ENCODE measurements at places on chromosomes 3 and 15.

DNA sequence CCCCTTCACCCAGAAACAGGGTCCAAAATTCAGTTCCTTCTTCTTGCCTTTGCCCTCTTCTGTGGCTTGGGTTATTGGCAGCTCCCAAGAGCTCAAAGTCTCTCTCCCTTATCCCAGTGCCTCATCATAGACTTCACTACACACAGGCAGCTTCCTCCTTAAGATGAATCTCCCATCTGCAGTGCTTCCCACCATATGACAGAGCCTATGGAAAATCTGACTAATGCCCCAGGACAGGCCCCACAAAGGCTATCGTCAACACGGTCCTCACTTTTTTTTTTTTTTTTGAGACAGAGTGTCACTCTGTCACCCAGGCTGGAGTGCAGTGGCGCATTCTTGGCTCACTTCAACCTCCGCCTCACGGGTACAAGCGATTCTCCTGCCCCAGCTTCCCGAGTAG, 194.1 kb downstream of the MEX3B start:
- no peak for DNase-seq

- DNase-seq, result no peak
Observed at GRCh38 chr3:160076519-160076918, 87.9 kb downstream of the IL12A start.

DNA sequence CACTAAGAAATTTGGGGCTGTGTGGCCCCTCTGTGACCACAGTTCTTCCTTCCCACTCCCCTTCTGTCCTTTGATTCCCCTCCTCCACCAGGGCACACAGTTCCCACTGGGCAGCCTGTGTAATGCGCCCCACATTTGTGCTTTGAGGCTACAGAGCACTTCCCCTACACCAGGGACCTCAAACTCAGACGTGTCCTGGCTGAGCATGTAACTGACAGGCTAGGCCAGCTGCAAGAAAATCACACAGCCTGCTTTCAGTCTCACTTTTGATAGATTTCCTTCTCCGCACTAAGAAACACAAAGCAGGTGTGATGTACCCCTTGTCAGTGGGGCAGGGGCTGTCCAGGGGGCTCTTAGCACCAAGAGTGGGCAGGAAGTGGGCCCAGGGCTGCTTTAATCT, 29.6 kb downstream of the PRKCD start:
- DNase-seq, result no peak

DNA sequence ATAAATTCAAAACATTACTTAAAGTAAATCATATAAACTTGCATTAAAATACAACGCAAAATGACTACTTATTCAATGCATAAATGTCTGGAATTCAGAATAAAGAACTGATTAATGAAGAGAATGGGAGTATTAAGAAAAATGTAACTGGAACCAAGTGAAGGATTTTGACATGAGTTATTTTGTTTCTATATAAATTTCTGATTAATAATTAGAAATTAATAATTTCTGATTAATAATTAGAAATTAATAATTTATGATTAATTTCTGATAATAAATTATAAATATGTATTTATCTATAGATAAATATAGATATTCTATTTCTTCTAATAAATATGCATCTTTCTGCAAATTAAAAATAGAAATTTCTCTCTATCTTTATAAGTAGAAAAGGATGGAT, 160.0 kb upstream of the STRIT1 start:
- no peak for DNase-seq

DNA sequence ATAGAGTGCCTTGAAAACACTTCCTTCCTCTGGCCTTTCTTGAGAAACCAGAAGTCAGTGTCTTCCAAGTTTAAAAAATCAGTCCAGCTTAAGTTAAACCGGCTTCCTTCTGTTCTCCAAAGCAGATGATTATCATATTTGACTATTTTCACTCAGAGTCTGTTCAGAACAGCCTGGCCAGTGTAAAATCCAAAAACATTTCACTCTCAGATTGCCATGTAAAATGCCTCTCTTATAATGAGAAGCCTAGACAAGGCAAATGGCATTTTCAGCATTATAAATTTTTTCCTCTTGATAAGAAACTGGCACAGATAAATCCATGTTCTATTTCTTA, 193.5 kb downstream of the TNIK start:
- no peak for DNase-seq

DNA sequence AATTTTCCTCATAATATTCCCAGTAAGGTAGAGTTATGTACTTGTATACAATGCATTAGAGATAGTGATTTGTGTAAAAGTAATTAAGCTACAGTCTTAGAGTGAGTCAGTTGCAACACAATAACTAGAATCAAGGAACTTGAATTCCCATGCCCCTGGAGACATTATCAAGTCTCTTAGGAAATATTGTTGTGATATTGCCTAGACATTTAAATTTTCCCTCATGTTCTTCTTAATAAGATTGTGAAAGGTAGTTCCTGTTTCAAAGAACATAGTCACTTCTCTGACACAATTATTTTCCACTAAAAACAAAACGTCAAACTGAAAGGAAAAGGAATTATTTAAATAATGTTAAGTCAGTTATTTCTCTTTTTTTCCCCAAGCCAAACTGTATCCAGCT, 13.0 kb upstream of the ATP1B3 start:
- DNase-seq, result no peak

DNA sequence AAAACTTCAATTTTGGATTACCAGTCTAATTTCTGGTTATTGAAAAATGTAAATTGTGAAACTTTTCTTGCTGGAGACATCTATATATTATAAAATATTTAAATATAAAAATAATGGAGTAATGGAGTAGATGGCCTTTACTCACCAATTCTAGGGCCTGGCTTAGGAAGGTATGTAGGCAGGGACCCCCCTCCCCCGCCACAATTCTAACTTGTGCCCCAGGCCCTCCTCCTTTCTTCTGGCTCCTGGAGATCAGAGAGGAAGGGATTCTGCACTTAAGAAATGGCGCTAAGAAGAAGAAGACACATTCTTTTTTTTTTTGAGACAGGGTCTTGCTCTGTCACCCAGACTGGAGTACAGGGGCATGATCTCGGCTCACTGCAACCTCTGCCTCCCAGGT, 49.5 kb downstream of the CGNL1 start:
- no peak for DNase-seq

GRCh38 chr3:141279077-141279967, 47.7 kb downstream of the PXYLP1 start:
- peak; percentile 14 for DNase-seq

DNA sequence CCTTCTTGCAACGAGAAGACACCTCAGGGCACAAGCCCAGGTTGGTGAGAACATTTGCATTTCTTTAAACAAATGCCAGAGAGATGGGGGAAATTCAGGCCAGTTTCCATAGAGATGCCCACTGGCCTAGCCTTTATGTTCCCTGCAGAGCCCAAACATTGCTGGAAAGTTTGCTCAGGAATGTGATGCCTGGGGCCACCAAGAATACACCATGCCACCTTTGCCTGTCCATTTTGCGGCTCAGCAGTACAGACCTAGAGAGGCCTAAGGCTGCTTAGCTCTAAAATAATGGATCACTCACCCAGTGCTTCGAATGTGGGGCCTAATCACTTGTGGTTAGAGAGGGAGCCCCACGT, 210.0 kb downstream of the RPLP1 start:
- no peak for DNase-seq

GRCh38 chr3:183541235-183541655, 14.3 kb downstream of the KLHL6 start:
- DNase-seq, result no peak

- peak; percentile 60 for DNase-seq
Observed at GRCh38 chr3:4720316-4721075, 227.3 kb downstream of the ITPR1 start.

All from RCC 7860 (cell line).